Activated CD8-positive, alpha-beta memory T cell treated with anti-CD3 and anti-CD28 coated beads for 48 hours (primary cell): ENCODE measurements at places on chromosomes 13 and 19.
A peak's percentile ranks its signal among the peaks of the same experiment; 100 is the strongest.

DNA sequence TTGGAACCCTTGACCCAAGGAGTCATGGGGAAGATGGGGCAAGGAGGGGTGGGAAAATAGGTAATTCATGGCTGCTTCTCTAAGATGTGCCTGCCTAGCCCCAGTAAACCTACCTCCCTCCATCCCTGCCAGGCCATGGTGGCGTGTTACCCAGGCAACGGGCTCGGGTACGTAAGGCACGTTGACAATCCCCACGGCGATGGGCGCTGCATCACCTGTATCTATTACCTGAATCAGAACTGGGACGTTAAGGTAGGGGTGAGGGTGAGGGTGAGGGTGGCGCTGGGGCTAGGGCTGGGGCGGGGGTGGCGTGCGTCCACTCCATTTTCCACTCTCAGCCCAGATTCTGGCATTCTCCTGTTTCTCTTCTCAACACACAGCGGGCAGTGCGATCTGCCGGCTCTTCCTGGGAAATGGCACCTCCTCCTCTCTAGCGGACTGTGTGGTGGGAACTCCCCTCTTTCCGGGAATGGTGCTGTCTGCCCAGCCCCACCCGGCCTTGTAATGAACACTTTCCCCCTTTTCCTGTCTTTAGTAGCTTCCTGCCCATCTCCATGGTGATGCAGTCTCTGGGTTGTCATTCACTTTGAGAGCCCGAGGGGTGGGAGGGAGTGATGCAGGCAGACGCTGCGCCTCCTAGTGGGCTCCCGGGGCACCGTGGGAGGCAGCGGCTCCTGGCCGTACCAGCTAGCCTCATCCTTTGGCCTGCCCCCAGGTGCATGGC is 7.6 kb downstream of the EGLN2 start:
- DNase-seq = peak; percentile 61

DNA sequence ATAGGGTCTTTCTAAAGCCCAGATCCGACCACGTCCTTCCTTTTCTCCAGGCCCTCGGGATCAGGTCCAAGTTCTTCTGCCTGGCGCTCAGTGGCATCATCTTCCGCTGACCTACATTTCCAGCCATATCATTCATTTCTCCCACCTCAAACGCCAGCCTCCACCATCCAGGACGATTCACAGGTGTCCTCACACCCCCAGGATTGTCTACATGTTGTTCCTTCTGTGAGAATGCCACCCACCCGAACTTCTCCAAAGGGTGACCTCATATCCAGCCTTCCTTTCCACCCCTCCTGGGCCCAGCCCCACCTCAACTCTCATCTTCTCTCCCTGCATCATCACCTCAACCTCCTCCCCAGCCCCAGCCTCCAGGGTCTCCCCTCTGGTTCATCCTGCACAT is 4.7 kb upstream of the KLK5 start:
- no peak for DNase-seq

- DNase-seq = no peak
Measured at GRCh38 chr13:79989217-79989661, 351.7 kb downstream of the SPRY2 start.

GRCh38 chr13:94154367-94154766 is 325.1 kb downstream of the DCT start:
- no peak for DNase-seq

DNA sequence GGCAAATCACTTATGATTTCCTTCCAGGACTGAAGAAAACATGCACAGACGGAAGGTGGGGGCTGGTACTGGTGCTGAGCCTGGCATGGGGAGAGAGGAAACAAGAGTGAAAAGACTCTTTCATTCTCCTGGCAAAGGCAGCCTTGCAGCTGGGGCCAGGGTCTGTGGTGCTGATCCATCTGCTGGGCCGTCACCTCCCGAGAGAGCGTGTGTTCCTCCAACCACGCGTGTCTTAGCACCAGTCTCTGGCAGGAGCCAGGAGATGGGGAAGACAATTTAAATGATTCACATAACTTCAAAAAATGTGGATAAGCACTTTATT is 23.9 kb upstream of the SPART start:
- DNase-seq = no peak

- DNase-seq = no peak
Measured at GRCh38 chr13:66113882-66114526, 1116.1 kb downstream of the PCDH9 start.

DNA sequence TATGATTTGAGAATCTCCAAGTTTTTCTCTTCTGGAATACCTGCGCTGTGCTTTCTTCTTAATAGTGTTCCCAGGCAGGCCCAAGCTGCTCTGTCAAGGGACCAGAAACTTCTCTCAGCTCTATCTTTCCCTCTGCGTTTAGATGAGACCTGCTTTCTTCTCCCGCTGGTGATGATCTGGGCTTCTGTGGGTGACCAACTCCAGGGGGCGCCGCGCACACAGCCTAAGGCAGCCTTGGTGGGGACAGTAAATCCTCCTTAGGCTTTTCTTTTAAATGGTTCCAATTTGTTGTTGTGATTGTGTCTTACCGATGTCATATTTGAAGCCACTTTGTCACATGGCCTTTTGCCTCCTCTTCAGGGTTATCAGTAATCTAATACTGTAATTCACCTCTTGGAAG is 439.4 kb upstream of the KLF12 start:
- no peak for DNase-seq

GRCh38 chr19:53045536-53045935 is 996 bp downstream of the ERVV-2 start:
- DNase-seq = no peak

DNA sequence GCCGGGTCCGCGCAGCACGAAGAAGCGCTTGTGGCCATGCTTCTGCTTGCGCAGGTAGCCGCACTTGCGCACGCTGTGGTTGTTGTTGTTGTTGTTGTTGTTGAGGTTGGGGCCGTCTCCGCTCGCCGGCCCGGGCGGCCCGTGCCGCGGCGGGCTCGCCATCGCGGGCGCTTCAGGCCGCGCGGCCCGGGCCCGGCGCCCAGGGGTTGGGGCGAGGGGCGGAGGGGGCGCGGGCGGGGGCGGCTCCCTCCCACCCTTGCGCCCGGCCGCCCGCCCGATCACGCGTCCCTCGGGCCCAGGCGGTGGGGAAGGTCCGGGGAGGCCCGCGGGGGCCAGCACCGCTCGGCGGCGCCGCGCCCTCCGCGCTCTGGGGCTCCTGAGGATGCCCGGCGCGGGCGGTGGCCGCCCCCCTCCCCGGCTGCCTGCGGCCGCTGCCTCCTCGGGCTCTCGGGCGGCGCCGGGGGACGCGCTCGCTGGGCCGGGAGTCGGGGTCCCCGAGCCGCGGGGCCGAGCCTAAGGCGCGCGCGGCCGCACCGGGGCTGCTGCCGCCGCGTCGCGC is 412 bp downstream of the IRS2 start:
- DNase-seq = no peak

DNA sequence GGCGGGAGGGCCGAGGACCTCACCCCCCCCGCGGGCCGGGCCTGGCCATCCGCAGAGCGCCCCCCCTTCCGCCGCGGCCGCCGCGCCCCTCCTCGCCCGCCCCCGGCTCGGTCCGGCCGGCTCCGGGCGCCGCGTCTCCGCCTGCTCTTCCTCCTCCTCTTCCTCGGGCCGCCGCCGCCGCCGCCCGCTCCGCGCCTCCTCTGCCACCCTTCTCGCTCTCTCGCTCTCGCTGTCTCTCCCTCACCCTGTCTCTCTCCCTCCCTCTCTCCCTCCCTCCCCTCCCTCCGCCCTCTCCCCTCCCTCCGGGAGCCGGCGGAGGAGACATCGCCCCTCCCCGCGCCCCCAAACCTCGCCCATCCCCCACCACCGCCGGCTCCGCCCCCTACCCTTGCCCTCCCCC is at the start of gene SHANK1:
SHANK1 (minus strand) TSS at position 237 of the 400 bp plus-strand sequence. CDS start 2,883 bp downstream, outside the sequence.
- DNase-seq = no peak

DNA sequence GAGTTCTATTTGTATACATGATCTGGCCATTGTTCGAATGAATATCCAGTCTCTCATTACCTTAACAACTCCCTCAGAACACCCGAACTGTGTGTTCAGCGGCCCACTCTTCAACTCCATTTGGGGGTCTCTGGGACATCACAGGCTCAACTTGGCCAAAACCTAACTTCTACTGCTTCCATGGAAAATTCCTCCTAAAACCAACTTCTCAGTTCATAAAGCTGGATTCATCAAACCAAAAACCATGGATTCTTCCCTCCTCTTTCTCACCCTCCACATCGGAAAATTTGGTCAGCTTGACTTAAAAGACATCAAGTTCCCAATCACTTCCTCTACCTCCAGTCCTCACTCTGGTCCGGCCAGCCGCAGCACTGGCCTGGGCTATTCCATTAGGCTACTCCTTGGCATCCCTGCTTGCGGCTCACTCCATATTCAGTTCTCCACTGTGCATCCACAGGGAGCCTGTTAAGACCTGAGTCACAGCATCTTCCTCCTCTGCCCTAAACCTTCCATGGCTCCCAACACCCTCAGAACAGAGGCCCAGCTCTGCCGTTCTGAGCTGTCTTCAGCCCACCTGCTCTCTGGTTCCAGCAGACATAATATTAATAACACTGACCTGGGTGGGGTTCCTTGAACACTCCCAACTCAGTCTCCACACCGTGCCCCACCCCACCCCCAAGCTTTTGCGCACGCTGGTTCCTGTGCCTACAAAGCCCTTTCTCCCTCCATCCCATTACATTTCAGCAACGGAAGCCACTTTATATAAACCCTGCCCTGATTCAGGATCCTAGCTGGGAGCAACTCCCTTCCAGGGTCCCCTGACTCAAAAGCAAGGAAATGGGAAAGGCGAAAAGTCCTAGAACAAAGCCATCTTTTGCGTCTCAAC is 1.1 kb downstream of the ZNF792 start:
- no peak for DNase-seq

DNA sequence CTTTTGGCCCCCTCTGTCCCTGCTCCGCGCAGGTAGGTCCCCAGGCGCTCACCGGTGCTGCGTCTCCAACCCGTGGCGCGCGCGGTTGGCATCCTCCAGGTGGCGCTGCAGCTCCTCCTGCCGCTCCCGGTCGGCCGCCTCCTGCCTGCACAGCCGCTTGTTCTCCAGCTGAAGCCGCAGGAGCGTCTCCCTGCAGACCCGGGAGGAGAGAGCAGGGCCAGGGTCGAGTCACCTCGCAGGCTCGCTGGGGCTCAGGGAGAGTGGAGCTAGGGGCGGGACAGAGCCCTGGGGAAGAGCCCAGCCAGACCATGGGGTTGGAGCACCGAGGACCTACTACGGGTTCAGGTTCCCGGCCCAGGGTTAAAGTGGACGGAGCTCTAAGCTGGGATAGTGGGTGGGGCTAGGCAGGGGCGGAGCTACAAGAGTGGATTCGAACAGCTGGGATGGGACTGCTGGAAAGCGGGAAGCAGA is 9.3 kb downstream of the HOOK2 start:
- DNase-seq = peak; percentile 84

DNA sequence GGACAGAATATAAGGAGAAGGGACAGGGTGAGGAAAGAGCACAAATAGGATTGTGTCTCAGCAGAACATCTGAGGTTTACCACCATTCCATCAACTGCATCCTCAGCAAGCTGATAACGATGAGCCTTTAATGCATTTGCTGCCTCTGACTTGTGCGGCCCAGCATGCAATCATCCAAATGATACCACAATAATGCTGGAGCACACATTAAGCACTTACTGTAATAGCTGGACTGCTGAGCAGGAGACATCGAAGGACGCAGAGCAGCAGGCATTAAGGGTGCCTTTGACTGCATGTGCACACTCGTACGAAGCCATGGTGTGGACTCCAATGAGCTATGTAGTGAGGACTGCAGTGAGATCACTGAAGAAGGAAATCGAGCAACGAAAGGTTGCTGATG is 469.4 kb downstream of the FOXO1 start:
- no peak for DNase-seq

DNA sequence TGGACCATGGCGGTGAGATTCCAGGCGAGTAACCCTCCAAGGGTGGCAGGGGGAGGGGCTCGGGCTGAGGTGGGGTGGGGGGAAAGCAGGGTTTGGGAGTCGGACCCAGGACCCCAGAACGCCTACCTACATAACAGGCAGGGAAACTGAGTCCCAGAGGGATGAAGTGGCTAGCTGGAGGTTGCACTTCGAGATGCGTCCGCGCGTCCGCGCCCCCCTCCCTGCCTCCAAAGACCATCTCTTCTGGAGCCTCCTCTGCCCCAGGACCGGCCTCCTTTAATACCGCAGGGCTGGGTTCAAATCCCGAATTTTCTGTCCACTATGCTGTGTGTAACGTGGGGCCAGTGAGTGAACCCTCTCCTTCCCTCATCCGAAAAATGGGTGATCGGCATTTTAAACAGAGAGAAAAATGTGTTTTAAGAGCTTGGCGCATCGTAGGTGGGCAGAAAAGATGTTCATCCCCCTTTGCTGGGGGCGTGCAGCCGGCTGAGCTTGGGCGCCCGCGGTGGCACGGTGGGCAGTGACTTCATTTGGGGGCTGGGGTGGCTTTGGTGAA is 13.8 kb downstream of the TJP3 start:
- no peak for DNase-seq

DNA sequence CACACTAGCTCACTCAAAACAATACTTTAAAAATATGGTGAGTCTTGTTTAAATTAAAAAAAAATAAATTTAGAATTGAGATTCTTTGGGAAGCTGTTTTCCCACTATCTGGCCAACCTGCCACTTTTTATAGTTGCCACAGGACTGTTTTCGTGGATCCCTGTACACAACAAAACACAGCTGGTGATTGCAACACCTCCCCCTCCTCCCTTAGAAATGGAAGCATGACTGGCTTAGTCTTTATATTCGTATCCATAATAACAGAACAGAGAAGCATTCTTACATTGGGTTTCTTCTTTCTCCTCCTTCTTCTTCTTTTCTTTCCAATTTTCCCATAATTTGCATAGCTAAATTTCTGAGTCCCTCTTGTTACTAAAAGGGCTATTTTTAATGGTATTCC is 79.5 kb upstream of the GJB6 start:
- no peak for DNase-seq

- no peak for DNase-seq
Measured at GRCh38 chr19:33246709-33247440, 21.2 kb upstream of the SLC7A10 start.

GRCh38 chr13:112616586-112617362 is 28.8 kb upstream of the TUBGCP3 start:
- DNase-seq = no peak

- no peak for DNase-seq
Measured at GRCh38 chr13:48153186-48153585, 58.3 kb upstream of the MED4 start.

DNA sequence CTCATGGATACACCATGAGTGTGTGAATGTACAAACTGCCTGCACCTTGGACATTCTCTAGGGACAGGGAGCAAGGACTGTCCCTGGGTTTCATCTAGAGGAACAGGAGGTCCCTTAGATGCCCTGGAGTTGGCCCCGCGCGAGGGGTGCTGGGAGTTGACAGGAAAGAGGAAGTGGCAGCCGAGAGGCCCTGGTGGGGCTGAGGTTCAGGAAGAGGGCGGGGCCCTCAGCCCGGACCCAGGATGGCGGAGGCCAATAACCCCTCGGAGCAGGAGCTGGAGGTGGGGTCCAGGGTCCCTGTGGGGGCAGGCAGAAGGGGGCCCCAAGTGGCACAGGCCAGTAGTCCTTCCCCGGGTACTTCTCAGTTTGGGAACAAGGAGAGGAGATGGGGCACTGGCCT is 6.9 kb downstream of the PKN1 start:
- peak; percentile 65 for DNase-seq

GRCh38 chr13:29905845-29906244 is 55.4 kb upstream of the UBL3 start:
- DNase-seq = no peak

- DNase-seq = no peak
Measured at GRCh38 chr13:27423333-27423732, 1.1 kb upstream of the GTF3A start.

- DNase-seq = no peak
Measured at GRCh38 chr19:46721269-46722003, 4.5 kb upstream of the PRKD2 start.

GRCh38 chr13:91417660-91418325 is 19.4 kb downstream of the GPC5 start:
- DNase-seq = no peak

GRCh38 chr13:77857531-77858209 is 61.0 kb downstream of the EDNRB start:
- DNase-seq = no peak
